Osteoblast (primary cell): ENCODE measurements at places on chromosomes 1 and 21. TPM values are rescaled to one million over a fixed set of nuclear protein-coding genes. Genes with fewer than 3 reads are reported as not detected.
A peak's percentile ranks its signal among the peaks of the same experiment; 100 is the strongest.

Gene DEPDC1
- total RNA-seq = 1.4 and 2.4 TPM in 2 replicates

Gene FLG2
- total RNA-seq = not detected in 2 replicates

Gene CADM3
- under 0.01 TPM in 1 of 2 replicates, not detected in the other for total RNA-seq

Gene GSTM1
- not detected in 2 replicates for total RNA-seq

Gene MED8
- total RNA-seq = 64.8 and 65.9 TPM in 2 replicates

Gene F5
- total RNA-seq = not detected in 2 replicates

- DNase-seq = no peak
Measured at GRCh38 chr21:35571910-35572309, 488.4 kb downstream of the SETD4 start.

- no peak for DNase-seq
Measured at GRCh38 chr1:211557894-211558625, 20.9 kb downstream of the SLC30A1 start.

DNA sequence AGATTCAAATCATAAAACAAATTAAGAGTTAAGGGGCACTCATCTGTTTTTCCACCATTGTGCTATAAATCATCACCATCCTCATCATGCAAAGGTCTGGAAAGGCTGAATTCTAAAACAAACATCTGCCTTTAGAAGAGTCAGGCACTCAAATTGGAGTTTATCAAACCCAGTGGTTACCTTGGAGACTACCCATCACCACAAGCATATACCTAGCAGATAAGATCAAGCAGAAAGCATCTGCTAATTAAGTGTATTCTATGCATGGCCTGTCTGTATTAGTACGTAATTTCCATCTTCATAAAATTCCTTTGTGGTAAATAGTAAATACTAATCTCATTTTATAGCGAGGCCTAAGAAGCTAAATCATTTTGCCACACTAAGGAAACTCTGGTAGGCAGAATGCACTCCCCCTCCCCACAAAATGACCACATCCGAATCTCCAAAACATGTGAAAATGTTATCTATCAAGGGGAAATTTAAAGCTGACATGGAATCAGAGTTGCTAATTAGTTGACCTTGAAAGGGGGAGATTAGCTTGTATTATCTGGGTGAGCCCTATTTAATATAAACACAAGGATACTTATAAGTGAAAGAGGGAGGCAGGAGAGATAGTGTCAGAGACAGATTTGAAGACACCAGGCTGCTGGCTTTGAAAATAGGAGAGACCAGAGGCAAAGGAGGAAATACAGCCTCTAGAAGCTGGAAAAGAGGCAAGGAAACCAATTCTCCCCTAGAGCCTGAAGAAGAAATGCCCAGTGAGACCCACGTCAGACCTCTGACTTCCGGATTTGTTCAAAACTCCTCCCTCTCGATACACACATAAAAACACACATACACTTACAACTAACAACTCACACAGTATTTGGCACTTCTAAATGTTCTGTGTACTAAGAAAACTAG lies 23.2 kb downstream of the ARID4B start:
- no peak for DNase-seq

GRCh38 chr1:79373481-79374125 lies 367.1 kb upstream of the ADGRL4 start:
- DNase-seq = peak; percentile 57

GRCh38 chr1:173258479-173259264 lies 51.5 kb upstream of the TNFSF4 start:
- no peak for DNase-seq

- DNase-seq = no peak
Measured at GRCh38 chr1:4421986-4422385, 232.4 kb upstream of the AJAP1 start.

GRCh38 chr1:178688244-178688643 lies 36.8 kb upstream of the RALGPS2 start:
- no peak for DNase-seq

DNA sequence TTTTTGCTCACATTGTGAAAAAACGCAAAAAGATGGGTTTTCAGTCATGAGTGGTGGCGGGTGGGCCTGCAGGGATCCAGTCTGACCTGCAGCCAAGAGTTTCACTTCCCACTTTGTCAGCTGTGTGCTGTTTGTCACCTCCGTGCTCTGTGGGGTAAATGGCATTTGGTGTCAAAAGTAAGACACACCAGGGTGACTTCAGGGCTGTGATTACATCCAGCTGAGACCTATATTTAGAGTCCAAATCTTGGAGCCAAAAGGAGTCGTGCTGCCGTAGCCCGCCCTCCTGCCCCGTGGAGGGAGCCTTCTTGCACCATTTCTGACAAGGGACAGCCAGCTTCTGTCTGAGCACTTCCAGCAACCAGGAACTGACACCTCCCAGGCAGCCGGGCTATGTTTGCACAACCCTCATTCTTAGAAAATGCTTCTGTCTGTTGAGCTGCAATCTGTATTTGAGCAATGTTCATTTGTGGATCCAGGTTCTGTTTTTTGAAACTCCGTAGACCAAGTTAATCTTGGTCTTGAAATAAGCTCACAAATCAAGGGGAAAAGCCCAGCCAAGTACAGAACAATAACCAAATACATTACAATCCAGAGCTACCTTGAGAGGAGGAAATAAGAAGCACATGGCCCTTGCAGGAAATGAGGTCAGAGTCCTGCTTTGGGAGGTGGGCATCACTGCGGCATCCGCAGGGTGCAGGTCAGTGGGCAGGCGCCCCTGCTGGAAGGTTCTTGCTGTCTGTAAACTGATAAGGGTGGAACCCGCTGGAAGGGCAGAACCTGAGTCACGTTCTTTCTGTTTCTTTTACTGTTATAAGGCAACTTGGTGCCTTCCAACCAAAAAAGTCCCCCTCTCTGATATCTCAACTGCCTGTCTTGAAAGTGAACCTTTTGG lies 14.4 kb downstream of the ABCG1 start:
- peak; percentile 76 for DNase-seq
